Activated CD8-positive, alpha-beta memory T cell treated with anti-CD3 and anti-CD28 coated beads, Interleukin-2, amount 50 U/mL, for 48 hours (primary cell): ENCODE measurements at places on chromosomes 2 and 18.

- DNase-seq, result no peak
Measured at GRCh38 chr2:158781353-158781961, 13.7 kb upstream of the DAPL1 start.

DNA sequence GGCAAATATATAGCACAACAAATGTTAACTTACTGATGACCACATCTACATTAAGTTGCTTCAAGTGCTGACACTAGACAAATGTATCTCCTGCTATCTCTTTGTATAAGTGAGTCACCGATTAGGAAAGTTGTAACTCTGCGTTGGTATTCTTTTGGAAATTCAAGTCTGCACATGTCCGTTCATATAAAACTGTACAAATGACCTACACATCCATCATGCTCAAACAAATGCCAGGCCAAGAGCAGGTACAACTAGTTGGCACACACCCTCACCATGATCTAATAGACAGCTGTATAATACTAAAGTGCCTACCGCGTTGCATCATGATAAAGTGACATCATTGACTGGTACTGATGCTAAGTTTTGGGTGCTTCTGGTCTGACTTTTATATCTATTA is 141.1 kb downstream of the RBMS1 start:
- no peak for DNase-seq

- no peak for DNase-seq
Measured at GRCh38 chr2:12180031-12180430, 433.6 kb downstream of the LPIN1 start.

DNA sequence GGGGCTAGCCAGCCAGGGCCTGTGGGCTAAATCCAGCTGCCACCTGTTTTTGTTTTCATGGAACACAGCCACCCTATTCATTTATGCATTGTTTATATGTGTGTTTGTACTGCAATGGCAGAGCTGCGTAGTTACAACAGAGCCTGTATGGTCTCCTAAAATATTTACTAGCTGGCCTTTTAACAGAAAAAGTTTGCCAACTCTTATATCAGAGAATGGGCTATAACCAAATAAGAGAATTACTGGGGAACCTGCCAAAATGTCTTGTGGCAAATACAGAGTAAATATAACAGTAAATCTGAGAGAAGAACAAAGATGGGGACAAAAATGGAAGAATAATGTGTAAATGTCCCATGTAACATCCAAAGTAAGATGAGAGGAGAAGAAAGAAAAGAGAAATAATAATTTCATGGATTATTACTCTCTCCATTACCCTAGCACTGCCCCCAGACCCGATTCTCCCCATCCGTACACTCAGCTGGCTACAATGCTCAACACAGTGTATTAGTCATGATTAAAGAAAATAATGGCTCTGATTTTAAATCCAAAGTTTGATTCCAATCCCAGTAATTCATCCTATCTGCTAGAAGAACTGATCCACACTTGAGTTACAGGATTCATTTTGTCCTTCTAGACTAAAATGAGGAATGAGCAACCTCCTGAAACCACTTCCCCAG is 249.3 kb downstream of the LRATD1 start:
- no peak for DNase-seq

DNA sequence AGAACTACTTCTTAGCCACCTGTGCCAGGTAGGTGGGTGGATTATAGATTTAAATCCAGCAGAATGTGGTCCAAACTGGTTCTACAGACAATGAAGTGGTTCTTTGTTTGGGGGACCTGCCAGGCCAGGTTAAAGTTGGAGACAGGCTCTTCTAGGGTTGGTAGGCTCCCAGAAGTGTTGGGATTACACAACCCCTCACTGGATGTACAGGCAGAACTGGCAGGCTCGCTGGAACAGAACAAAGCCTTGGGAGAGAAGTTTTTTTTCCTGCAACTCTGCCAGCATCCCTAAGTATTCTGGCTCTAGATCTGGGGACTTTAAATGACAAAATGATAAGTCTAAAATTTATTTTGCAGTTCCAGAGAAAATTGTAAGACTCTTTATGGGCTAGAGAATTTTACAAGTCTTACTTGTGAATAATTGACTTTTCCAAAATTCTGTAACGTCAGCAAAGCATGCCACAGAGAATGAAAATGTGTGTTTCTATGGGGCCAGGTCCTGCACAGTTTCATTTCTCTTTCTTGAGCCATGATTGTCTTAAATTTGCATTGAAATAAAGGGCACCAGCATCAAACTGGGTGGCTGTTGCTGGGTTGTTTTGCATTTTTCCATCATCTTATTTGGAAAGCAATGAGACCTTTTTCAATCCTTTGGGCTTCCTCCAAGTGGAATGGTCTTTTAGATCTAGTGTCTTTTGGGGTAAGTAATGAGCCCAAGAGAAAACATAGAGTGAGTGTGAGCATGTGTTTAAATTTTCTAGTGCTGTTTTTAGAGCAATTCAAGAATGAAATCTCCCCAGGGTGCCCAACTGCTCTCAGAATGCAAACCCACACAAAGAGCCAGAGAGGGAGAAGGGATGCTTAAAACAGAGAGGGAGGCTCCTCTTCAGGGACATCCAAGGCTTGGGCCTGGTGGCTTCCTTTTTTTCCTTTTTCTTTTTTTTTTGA is 32.4 kb upstream of the ATL2 start:
- no peak for DNase-seq

DNA sequence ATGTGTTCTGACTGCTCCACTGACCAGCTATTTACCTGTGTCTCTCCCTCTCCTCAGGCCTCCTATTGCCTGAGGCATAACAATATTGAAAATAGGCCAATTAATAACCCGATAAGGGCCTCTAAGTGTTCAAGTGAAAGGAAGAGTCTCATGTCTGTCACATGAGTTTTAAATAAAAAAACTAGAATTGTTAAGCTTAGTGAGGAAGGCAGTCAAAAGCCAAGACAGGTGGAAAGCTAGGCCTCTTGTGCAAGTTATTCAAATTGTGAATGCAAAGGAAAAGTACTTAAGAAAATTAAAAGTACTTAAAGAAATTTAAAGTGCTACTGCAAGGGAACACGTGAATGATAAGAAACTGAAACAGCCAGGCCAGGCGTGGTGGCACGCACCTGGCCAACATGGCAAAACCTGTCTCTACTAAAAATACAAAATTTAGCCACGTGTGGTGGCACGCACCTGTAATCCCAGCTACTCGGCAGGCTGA is 44.9 kb upstream of the TAF4B start:
- no peak for DNase-seq

- no peak for DNase-seq
Measured at GRCh38 chr2:64769392-64770044, 115.8 kb upstream of the SERTAD2 start.

GRCh38 chr2:176237456-176237855 is 31.8 kb upstream of the MTX2 start:
- no peak for DNase-seq

- DNase-seq, result no peak
Measured at GRCh38 chr2:142885543-142885942, 8.1 kb downstream of the KYNU start.

GRCh38 chr2:157901325-157901724 is 25.2 kb upstream of the ACVR1 start:
- DNase-seq, result no peak

DNA sequence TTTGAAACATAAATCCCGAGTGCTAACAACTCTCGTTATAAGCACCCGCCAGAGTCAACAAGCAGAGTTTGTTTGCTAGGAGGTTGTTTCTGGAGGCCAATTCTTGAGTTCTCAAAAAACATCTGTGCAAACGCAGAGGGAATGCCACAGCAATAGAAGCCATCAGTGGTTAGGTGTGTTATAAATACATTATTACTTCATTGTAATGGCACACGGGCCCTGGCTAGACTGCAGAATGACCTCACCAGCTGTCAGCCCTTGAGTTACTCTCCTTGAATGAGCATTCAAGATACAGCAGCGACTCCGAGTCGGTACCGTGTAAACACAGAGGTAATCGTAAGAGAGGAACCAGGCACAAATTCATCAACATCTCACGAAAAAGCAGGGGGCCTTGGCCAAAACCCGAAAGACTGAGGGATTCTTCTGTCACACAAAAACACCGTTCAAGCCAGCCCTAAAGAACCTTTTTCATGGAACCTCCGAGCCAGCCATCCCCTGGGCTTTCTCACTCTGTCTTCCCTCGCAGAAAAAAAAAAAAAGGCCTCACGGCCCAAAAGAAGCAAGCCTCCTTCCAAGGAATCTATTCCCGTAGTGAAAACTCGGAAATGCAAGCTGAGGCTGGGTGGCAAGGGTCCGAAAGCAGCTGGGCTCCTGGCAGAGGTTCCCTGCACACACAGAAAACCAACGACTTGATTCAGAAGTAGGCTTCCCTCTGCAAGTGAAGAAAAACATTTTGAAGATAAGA is 133.7 kb upstream of the MEIS1 start:
- no peak for DNase-seq

DNA sequence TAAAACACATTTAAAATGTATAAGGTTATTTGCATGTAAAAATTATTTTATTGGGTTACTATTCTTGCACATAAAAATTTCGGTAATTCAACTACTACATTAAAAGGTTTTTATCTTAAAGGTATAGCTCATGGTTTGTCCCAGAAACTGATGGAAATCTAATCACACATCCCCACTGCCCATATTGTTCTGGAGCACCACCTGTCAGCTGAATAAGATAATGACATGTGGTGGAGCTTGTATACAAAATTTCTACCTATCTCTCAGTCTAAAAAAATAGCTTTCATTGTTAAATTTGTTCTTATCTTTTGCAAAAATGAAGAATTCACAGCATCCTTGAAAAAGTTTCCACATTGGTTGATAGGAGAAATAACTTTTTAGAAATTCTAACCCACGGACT is 18.3 kb downstream of the ERBB4 start:
- no peak for DNase-seq

- no peak for DNase-seq
Measured at GRCh38 chr18:31270578-31270977, 47.4 kb upstream of the DSG1 start.

DNA sequence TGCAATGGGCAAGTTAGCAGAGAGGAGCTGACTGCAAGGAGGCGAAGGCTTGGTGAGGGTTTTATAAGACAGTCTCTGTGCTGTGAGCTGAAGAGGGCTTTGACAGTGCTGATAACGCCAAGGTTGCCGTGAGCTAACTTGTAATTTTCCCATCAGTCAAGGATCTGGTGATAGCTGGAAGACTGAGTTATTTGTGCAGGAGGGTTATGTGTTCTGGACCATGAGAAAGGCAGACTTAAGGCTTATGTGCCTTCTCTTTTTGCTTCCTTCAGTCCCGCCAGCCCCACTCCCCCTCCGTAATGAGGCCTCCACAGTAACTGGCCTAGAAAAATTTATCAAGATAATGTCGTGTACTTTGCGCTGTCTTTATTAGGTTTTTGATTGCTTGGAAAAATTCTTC is 94.6 kb downstream of the RTP5 start:
- no peak for DNase-seq

DNA sequence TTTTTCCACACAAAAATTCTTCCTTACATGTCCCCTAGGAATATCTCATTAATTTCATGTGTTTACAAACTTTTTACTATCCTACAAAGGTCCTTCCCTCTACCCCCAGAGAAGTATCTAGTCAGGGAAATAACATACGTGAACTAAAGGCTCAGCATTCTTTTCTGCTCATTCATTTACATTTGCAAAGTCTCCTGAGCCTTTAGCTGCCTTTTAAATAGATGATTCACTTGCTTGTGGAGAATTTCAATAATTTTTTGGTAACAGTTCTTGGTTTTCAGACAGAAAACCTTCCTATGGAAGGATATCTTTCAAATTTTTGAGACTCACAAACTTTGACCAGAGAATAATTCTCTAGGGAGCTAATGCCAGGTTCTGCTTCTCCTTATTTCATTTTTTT is 81.5 kb upstream of the RMDN2 start:
- no peak for DNase-seq

- DNase-seq, result no peak
Measured at GRCh38 chr2:71938659-71939587, 208.7 kb downstream of the CYP26B1 start.

- DNase-seq, result peak; percentile 57
Measured at GRCh38 chr2:54457323-54458023, 1.3 kb downstream of the SPTBN1 start.

GRCh38 chr2:187424146-187424545 is 23.9 kb downstream of the CALCRL start:
- DNase-seq, result no peak

- DNase-seq, result no peak
Measured at GRCh38 chr2:233049194-233049761, 10.9 kb upstream of the INPP5D start.

GRCh38 chr2:148978026-148978685 is 60.3 kb upstream of the LYPD6B start:
- DNase-seq, result no peak

GRCh38 chr2:120778244-120778643 is 42.6 kb downstream of the GLI2 start:
- no peak for DNase-seq

- DNase-seq, result no peak
Measured at GRCh38 chr2:3242747-3243369, 134.8 kb downstream of the EIPR1 start.

- no peak for DNase-seq
Measured at GRCh38 chr2:39837856-39838453, 58.9 kb upstream of the THUMPD2 start.

- no peak for DNase-seq
Measured at GRCh38 chr2:172926785-172927640, 148.6 kb upstream of the MAP3K20 start.

- no peak for DNase-seq
Measured at GRCh38 chr2:31430439-31431165, 16.1 kb upstream of the XDH start.

DNA sequence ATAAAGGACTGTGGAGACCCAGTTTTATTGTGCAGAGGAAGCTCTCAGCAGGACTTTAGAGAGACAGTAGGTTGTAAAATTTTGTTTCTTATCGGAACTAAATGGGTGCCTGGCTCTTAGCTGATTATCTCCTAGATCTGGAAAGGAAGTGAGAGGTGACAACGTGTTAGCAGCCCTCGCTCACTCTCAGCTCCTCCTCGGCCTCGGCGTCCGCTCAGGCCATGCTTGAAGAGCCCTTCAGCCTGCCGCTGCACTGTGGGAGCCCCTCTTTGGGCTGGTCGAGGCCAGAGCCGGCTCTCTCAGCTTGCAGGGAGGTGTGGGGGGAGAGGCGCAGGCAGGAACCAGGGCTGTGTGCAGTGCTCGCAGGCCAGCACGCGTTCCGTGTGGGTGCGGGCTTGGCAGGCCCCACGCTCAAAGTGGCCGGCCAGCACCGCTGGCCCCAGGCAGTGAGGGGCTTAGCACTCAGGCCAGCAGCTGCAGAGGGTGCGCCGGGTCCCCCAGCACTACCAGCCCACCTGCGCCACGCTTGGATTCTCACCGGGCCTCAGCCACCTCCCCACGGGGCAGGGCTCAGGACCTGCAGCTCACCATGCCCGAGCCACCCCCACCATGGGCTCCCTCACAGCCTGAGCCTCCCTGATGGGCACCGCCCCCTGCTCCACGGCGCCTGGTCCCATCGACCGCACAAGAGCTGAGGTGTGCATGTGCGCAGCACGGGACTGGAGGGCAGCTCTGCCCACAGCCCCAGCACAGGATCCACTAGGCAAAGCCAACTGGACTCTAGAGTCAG is 4.6 kb upstream of the MFF start:
- no peak for DNase-seq

GRCh38 chr2:7400628-7401027 is 483.4 kb downstream of the RNF144A start:
- DNase-seq, result no peak
